ENCODE measurements at places on chromosomes 3 and 15. TPM values are rescaled to one million over a fixed set of nuclear protein-coding genes. Genes with fewer than 3 reads are reported as not detected.

The CCR3 gene
- total RNA-seq: 0.55 TPM

DNA sequence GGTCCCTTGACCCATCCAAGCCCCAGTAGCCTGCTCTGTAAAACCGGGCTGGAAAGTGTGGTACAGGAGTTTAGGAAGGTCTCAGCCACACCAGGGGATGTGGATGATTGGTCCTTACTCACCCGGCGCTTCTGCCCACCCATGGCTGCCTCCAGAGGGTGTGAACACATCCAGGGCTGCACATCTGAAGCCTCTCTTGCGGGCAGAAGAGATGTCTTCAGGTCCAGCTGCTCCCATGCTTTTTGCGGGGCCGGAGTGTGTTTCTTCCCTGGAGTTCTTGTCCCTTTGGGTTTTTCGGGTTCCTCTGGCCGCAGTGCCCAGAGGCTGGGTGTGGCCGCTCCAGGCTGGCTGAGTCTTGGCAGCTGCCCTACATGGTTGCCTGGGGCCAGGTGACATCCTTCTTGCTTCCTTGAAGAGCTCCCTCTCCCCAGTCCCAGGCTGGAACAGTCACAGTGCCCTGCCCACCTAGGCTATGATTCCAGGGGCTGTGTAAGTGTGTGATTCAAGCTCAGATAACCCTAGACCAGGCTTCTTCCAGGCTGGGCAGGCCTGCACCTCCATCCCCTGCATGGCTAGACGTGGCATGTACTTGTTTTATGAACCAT is 33.9 kb downstream of the HDAC11 start:
- H3K36me3 ChIP-seq: no peaks in the 10 kb centered on the region
- H3K4me3 ChIP-seq: no peak overlapping the region
- no peak overlapping the region for H3K27ac ChIP-seq
- no peaks in the 10 kb centered on the region for H3K4me1 ChIP-seq

GRCh38 chr15:88232771-88233201 is 23.8 kb downstream of the NTRK3 start:
- H3K36me3 ChIP-seq: no peaks in the 10 kb centered on the region
- peaks cover 34% of the 10 kb centered on the region for H3K27me3 ChIP-seq
- no peaks in the 10 kb centered on the region for H3K4me1 ChIP-seq
- H3K27ac ChIP-seq: no peak overlapping the region

The XIRP1 gene
- total RNA-seq: not detected

DNA sequence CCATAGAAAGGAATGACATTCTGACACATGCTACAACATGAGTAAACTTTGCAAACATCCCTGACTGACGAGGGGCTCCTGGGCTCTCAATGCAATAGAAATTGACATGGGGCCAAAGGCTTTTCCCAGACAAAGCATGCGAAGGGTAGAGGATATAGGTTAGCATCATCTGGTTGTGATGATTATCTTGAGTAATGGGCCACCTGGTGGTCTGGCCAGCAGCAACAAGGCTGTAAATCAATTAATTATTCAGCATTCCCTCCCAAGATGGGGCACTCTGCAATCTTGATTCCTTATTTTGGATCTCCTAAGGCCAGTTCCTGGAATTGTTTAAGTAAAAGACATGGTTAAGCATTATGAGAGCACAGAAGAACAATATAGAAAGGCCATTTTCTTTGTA is 99.2 kb downstream of the AGBL1 start:
- no peaks in the 10 kb centered on the region for H3K36me3 ChIP-seq
- no peak for DNase-seq
- H3K27ac ChIP-seq: no peak overlapping the region
- H3K4me3 ChIP-seq: no peak overlapping the region
- H3K27me3 ChIP-seq: no peaks in the 10 kb centered on the region
- no peaks in the 10 kb centered on the region for H3K4me1 ChIP-seq

The ITIH3 gene
- 0.76 TPM for total RNA-seq

GRCh38 chr3:195760345-195761122 is 39.8 kb downstream of the MUC20 start:
- H3K27me3 ChIP-seq: peaks cover 68% of the 10 kb centered on the region
- no peaks in the 10 kb centered on the region for H3K4me1 ChIP-seq
- no peaks in the 10 kb centered on the region for H3K36me3 ChIP-seq

- no peak overlapping the region for H3K27ac ChIP-seq
- no peak for DNase-seq
- H3K4me1 ChIP-seq: peaks cover 9% of the 10 kb centered on the region
Observed at GRCh38 chr15:63587527-63587926, 9.7 kb upstream of the FBXL22 start.

The PCSK6 gene
- 1.4 TPM for total RNA-seq

DNA sequence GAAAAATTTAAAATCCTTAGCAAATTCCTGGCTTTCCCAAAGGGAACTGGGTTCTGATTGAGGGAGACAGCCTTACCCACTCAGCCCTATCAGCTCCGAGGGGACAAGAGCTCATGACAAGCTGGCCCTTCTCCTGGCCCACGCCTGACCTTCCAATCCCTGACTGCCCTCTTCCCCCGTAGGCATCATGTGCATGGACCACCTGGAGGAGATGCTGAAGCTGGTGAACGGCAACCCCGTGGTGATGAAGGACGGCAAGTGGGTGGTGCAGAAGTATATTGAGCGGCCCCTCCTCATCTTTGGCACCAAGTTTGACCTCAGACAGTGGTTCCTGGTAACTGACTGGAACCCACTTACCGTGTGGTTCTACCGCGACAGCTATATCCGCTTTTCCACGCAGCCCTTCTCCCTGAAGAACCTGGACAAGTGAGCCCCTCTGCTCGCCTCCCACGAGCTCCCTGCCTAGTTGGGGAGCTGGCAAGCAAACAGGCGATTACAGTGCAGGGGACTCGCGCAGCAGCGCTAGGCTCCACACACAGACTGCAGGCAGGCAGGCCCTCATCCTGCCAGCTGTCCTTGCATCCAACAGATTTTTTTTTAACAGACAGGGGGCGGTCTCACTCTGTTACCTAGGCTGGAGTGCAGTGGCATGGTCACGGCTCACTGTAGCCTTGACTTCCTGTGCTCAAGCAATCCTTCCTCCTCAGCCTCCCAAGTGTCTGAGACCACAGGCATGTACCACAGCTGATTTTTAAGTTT is 16.8 kb downstream of the RPUSD3 start:
- no peak for DNase-seq
- no peaks in the 10 kb centered on the region for H3K4me1 ChIP-seq
- H3K27me3 ChIP-seq: no peaks in the 10 kb centered on the region
- no peak overlapping the region for H3K27ac ChIP-seq
- H3K4me3 ChIP-seq: no peak overlapping the region

DNA sequence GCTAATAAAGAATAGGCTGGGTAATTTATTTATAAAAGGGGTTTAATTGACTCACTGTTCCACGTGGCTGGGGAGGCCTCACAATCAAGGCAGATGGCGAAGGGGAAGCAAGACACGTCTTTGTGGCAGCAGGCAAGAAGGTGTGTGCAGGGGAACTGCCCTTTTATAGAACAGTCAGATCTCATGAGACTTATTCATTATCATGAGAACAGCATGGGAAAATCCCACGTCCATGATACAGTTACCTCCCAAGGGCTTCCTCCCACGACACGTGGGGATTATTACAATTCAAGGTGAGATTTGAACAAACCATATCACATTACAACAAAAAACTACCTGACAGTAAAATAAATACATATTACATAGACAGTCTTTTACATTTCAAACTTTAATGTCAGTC is 414.9 kb downstream of the NAALADL2 start:
- H3K36me3 ChIP-seq: no peaks in the 10 kb centered on the region
- H3K4me1 ChIP-seq: no peaks in the 10 kb centered on the region
- no peak overlapping the region for H3K27ac ChIP-seq
- no peak overlapping the region for H3K4me3 ChIP-seq

DNA sequence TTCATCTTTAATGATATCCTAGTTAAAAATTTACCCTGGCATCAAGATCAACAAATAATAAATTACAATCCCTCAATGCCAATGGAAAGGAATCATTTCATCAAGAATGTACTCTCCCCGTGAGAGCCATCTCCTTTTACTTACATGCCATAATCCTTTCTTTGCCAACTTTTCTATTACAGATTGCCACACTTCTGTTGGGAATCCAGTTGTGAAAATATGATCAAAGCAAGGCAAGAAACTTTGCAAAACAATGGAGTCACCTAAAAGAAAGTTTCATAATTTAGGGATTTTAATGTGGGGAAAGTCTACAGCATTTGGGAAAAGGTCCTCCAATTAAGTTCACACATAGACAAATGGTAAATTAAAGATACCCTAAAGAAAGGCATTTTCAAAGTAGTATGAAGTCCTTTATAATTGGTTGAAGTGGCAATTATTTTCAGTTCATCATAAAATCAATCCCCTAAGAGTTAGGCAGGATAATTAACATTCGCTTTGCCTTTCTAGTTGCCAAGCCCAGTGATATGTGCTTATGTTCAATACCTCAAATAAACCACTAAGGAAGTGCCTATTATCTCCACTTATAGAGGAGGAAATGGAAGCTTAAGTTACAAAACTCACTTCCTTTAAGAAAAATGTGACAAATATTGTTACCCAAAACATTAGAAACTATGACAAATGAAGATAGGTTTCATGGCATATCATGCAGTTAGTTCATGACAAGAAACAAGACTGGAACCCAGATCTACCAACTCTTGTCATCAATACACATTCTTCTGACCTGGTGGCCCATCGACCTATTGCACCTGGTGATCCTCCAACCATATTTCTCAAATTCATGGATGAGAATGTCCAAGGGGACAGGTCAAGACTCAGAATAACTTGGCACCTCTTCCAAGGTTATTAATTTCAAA is 49.1 kb downstream of the TRANK1 start:
- peaks cover 14% of the 10 kb centered on the region for H3K36me3 ChIP-seq
- H3K4me1 ChIP-seq: peaks cover 18% of the 10 kb centered on the region
- H3K27me3 ChIP-seq: no peaks in the 10 kb centered on the region
- DNase-seq: no peak
